ENCODE measurements at places on chromosomes 12 and 14.

DNA sequence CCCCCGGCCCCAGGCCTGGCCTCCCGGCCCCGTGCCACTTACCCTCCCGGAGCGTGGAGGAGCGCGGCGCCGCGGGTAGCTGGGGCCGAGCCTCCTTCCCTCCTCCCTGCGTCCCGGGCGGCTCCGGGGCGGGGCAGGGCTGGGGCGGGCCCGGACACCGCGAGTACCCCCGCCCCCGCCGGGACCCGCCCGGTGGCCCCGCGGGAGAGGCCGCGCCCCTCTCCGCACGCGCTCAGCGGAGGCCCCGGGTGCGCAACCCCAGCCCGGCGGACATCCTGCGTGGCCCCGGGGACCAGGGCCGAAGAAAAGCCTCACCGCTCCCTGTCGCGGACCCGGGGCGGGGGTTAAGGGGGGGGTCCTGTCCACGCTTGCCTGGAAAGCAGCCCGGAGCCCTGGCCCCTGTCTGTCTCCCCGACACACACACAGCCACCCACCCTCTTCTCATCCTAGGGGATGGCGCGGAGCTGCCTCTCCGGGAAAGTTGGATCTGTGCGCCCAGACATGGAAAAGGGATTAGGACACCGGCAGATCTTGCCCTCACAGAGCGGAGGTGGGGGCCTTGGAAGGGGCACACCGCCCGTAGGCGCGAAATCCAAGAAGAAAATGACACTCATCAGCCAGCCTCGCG, at the start of gene SYNE3:
Gene SYNE3, minus strand, starts transcription at position 97 of the 628 bp plus-strand sequence. CDS start 40,829 bp downstream, outside the sequence.
- DNase-seq, result no peak

DNA sequence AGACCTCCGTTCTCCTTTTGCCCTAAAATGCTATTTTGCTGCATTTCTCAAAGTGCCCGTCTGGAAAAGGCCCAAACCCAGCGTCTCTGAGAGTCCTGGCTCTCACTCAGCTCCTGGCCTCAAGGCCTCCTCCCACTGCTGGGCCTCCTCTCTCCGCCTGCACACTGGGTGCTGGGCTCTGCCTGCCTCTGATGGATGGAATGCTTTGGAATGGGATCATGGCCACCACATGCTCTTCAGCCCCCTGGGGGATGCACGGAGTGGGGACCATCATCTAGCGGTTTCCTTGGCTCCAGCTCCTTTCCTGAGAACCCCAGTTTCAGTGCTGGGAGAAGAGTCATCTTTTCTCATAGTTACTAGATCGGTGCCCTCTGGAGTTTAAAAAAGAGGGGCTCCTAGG, 65.2 kb downstream of the KDM2B start:
- DNase-seq, result no peak

- DNase-seq, result no peak
These were observed 14.5 kb downstream of the WSB2 start for GRCh38 chr12:118046430-118046829.

DNA sequence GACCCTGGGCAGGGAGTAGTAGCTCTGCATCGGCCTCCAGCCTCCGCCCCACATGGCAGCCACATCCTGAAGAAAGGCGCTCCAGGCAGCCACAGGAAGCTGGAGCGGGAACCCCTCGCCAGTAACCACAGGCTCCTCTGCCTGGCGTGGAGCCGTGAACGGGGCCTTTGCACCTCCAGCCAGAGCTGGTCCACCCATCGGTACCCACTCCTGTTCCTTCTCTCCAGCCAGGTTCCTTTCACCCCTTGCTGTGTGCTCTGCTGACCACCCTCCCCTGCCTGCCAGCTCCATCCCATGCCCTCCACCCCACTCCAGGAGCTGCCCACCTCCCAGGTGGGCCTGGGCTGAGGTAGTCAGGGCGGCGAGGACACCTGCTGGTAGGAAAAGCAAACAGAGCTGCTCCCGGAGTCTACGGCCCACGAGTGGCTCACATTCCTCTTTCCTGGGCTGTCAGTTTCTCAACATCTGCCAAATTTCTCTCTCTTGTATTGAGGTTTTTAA, 2.7 kb downstream of the TGFB3 start:
- peak; percentile 38 for DNase-seq

- no peak for DNase-seq
These were observed 393.4 kb upstream of the TMPO start for GRCh38 chr12:98121963-98122362.

All from IMR-90 (cell line).